ENCODE measurements at places on chromosomes 1 and 21.

DNA sequence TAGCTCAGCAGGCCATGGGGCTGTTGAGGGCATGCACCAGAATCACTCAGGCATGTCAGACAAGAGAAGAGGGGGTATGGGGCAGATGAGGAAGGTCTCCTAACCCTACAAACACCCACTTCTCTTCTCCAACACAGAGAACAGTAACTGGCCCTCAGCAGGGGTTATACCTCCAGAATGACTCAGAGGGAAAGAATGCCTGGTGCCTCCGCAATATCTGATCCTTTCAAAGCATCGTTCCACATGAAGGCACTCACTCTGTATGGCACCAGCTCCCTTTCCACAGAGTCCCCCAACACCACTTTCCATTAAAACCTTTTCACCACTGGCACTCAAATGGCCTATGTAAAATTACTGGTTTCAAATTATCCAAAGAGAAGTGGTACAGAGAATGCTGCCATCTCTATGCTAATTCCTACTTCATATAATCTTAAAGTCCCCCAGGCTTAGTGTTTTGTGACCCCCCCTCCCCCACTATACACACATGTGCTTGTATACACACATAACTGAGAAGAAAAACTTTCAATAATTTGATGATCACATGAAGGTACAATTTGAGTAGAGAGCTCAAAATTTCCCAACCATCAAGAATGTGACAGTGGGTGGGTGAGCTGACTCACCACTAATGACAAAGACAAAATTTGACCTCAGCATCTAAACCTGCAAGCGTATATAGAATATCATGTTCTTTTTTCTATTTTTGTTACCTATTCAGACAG is 91.5 kb downstream of the SIPA1L2 start:
- DNase-seq: no peak

DNA sequence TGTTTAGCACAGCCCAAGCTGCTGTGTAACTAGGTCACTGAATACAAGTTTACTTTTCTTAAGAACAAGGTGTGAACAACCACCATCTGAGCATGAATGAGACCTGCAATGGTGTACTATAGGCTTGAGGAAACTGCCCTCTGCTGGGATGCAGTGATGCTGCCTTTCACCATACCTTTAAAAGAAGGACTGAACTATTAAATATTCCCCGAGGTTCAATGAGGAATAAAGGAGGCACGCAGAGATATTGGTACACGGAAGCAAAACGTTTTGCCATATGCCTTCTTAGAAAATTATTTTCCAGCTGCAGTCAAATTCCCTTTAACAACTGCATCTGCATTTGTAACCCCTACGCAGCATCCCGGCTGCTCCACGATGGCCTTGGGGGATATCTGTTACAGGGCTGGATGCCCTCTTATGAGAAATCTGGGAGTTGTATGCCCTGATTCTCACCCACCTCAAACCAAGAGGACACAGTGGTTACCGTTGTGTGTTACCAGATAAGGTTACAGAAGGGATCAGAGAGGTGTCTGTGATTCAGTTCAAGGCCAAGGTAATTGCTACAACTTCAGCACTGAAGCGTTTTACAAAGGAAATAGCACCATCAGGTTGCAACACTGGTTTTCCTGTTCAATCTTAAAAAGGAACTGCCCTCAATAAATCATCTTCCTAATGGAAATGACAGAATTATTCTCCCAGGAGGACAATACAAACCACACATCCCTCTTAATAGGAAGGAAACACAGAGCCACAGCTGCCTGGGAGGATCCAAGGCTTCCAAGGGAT is 470.5 kb downstream of the LTN1 start:
- no peak for DNase-seq

- DNase-seq: no peak
These were observed 30.8 kb downstream of the LTN1 start for GRCh38 chr21:28961927-28962326.

DNA sequence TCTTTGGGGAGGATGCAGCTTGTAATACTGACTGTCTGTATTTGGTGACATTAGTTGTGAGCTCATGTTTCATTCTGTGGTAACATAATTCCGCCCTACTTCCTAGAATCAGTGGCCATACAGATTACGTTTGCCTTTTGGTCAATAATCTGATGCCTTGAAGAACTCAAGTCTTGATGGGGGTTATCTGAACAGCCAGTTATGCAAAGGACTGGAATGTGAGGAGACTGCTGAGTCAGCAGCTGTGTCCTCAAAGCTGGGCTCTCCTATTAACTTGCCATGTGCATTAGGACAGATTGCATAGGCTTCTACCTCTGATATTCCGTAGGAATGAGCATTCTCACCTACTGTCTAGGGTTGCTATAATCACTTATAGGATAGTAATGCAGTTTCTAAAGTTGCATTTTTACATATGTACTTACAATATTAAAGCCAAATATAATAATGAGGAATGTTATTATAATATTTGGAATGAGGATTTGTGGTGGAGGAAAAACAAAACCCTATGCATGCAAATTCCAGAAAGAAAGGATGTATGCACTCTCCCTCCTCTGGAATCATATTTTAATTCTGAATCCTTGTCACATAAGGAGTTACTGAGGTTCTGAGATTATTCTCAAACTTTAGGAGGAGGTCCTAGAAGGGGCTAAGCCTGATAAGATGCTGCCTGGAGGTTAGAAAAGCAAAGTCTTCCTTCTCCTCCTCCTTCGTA is 116.0 kb downstream of the NOS1AP start:
- DNase-seq: no peak

DNA sequence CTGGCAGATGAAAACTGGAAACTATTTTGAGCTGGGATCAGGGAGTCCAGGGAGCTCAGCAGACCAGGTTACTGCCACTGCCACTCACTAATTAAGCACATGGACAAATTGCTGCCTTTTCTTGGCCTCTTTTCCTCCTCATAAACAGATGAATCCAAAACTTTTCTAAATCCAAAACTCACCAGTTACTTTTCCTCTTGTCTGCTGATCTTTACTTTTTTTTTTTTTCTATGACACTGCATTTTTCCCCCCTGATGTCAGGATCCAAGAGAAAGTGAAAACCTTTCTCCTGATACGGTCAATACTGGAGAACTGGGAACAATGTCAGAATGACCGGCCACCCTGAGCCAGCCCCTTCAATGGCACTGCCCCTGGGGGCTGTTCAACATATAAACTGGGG is 405.8 kb downstream of the DUSP10 start:
- DNase-seq: no peak

DNA sequence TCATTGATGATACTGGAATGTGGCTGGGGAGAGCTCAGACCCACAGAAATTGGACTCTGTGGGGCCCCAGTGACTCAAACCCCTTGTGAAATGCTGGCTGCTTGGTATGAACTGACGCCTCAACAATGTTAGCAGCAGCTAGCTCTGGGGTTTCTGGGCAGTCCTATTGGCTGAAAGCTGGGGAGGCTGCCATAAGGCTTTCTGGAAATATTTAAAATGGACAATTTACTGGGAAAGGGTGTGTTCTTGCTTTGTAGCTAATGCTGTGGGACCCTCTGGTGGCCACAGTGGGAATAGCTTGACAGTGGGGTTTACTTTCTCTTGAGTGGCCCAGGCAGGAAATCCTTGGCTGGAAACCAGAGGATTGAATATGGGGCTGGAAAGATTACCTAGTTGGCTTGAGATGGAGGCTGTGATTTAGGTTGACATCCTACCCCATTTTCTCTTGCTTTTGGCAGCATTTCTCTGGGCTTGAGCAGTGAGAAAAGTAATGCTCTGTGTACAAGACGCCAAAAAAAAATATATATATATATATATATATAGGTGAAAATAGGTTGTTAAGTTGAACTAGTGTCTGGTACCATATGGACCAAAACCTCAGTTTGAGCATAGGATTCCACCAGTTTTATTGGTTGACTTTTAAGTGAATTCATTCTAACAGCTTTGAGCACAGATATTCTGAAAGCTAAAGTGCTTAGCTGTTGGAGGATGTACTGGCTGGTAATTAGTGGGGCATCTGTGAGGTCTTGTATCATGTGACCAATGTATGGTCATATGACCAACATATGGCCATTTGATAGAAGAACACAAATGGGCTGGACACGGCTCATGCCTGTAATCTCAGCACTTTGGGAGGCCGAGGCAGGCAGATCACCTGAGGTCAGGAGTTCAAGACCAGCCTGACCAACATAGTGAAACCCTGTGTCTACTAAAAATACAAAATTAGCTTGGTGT is 8.2 kb upstream of the S100A10 start:
- DNase-seq: peak; percentile 71

DNA sequence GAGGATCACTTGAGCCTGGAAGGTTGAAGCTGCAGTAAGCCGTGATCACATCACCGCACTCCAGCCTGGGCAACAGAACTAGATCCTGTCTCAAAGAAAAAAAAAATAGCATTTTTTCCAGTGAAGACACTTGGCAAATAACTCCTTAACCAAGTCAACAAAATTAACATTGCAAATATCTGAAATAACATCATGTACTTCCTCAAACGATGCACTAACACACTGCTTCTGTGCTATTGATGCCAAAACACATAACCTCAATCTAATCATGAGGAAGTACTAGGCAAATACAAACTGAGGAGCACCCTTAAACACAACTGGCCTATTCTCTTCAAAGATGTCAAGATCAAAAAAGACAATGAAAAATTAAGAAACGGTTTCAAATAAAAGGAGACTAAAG is 32.3 kb downstream of the PABPC4 start:
- no peak for DNase-seq

- no peak for DNase-seq
These were observed 19.1 kb upstream of the KCNA10 start for GRCh38 chr1:110538075-110538474.

DNA sequence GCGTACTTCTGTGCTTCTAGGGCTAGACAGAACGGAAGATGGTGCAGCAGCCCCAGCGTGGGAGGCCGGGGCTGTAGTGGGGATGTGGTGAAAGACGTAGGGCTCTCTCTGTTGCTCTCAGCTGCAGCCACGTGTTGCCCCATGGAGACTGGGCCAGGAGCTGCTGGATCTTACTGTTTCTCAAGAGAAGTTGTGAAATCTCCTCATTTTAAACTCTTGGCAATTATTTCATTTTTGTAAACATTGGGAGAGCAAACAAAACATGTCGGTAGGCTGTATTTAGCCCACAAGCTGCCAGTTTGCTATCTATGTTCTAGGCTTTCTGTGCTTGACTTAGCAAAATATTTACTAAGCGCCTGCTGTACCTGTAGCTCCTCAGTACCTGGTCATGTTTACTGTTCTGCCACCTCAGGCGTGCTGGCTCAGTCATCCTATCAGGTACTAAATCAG is 15.9 kb upstream of the ELOA start:
- no peak for DNase-seq

- DNase-seq: no peak
These were observed 19.1 kb downstream of the DIP2A start for GRCh38 chr21:46477765-46478164.

DNA sequence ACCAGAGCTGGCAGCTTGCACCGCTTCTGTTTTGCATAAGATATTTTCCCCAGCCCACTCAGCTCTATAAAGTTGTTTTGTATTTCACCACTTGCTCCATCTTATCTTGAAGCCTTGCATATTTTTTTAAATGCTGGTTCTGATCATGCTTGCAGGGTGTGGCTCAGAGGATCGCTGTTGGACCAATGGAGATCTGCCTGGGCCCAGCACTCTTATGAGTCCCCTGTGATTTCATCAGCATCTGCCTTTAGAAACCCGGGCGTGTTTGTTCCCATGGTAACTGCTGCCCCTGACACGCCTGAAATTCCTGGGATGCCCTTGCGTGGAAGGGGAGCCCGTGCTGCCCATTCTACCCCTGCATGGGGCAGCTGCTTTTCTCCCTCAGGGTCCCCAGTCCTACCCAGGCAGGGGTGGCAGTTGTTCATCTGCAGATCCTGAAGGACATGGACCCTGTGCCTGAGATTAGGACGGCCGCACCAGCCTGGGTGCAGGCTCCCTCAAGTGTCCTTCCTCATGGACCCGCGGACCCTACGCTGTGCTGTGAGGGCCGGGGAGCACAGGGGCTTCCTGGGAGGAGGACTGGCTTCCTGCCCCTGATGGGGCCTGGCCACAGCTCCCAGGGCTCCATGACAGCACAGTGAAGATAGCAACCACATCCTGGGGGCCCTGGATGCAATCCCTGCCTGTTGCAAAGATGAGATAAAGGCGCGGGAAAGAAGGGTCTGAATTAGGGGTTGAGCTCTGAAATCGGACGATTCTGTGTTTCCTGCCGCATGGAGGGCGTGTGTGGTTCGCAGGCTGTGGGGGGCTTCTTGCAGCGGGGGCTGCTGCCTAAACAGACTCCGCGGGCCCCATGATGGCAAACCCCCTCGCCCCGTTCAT is 226.5 kb downstream of the SDCCAG8 start:
- no peak for DNase-seq

DNA sequence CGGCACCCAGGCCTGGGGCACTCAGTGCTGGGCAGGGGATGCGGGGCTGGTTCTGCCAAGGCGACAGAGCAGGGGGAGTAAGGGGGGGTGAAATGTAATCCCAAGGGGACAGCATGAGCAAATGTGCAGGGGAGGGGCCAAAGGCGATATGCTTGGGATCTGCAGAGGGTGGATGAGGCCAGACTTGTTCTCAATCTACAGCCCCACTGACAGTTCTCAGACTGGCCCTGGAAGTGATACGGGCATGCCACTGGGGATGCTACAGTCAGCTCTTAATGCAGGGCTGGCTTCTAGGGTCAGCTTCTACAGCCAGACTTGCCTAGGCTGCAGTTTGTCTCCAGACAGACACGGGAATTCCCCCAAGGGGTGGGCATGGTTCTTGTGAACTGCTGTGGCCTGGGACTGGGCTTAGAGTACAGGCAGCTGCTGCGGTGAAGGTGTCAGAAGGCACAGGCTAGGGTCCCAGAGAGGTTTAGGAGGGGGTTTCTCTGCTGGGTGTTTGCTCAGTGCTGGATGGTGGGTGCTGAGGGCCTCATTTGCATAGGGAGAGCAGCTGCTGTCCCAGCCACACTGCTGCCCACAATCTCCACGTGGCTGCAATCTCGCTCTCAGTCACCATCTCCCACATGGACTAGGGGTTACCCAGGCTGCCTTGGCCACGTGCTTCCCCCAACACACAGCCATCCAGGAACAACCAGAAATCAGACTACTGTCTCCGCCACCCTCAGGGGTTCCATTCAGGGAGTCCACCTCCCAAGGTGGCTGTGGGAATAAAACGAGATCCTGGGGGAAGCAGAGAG is 190.1 kb downstream of the HIVEP3 start:
- no peak for DNase-seq
